ENCODE measurements at places on chromosomes 7 and 10.
A peak's percentile ranks its signal among the peaks of the same experiment; 100 is the strongest.

DNA sequence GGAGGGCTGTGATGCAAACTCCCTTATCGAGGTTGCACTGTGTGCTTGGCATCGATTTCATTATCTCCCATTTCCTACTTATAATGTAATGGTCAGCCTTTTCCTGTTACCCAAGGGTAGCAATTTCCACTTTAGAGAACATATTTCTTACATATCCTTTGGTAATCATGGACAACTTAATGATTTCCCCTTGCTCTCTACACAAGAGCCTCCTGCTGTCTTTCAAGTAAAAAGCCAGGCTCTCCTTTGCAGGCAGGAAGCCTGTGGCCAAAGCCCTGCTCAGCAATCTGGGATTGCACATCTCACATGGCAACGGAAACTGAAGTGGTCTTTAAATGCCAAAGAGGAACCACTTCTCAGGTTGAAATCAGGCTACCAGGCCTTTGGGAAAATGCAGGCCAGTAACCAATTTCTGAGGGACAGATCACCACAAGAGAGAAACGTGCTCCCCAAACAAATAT, 86.7 kb upstream of the IKZF1 start:
- DNase-seq: no peak

DNA sequence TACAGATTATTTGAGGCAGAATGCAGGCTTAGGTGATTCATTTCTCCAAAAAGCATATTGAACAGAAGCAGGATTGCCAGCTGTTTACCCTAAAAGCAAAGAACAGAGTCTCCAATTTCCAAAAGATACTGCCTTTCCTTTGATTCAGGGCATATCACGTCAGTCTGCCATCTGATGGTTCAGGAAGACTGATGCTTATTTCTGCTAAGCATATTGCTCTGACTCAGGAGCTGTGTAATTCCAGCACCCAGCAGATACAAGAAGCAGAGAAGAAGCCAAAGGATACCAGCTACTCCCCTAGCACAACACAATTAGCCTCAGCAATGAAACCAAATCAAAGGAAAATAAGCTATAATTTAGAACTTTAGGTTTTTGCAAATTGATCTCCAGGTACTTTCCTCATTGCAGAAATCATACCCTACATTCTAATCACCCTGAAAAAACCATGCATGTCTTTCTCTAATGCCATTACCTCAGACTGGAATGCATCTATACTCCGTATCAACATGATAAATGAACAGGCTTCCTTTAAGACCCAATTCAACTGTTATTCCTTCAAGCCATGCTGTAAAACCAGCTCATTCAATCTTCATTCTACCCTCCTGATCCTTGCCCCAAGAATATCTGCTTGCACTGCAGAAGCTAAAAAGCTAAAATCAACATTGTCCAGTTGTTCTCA, 55.1 kb downstream of the ABI1 start:
- peak; percentile 22 for DNase-seq

DNA sequence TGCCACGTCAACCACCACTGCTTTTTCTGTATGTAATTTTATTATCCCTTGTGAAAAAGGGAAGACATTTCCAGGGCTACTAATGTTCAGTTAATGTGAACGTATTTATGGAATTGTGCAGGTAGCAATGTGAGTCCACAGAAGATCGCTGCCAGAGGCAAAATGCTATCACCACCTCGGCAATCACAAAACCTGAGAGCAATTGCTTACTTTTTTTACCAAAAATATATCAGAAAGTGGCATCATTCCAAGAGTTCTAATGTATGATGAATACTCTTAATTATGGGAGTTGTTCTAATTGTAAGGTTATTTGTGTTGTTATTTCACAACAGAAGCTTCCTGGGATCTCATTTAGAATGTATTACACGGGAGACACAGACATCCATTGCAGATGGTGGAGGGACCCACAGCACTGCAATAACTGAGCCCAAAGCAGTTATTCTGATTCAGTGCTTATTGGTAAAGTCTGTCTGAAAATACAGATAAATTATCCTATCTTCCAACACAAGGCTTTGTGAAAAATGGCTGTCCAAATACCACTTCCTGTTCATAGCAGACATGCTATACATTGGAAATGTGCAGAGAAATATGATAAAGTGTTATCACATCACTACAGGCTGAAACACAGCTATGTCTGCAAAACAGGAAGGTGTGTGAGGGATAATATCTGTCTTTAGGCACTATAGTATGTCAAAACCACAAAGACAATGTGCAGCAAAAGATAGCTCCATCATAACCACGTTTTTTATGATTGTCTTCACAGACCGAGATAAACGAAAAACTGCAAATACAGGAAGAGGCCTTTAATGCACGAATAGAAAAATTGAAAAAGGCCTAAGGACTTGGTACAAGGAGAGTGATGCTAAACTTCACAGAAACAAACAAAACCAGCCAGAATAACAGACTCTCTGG, 102.7 kb downstream of the CABCOCO1 start:
- no peak for DNase-seq

DNA sequence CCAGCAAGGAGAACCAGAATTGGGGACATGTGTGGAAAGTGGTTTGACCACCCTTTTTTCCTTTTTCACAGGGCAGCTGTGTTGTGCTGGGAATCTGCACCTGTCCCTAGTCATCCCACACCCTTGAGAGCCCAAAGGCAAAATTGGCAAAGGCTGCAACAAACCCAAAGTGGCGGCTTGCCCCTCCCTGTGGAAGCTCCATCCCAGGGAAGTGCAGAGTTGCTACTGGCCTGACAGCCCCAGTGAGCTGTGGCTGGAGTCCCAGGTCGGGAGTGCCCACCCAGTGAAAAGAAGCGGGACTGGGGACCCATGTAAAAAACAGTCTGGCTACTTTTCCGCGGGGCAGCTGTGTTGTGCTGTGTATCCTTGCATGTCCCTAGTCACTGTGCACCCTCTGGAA, 109.1 kb upstream of the GRM3 start:
- no peak for DNase-seq

- DNase-seq: no peak
Observed at GRCh38 chr10:55822096-55822495, 539.0 kb downstream of the ZWINT start.

- DNase-seq: peak; percentile 24
Observed at GRCh38 chr7:139691253-139691781, 86.5 kb downstream of the HIPK2 start.

GRCh38 chr7:132723506-132724081, 147.3 kb upstream of the PLXNA4 start:
- no peak for DNase-seq

GRCh38 chr7:112989531-112989930, 97.1 kb downstream of the GPR85 start:
- no peak for DNase-seq

GRCh38 chr7:5001911-5002310, 42.9 kb upstream of the MMD2 start:
- no peak for DNase-seq

GRCh38 chr10:44920252-44920651, 9.1 kb downstream of the TMEM72 start:
- no peak for DNase-seq

DNA sequence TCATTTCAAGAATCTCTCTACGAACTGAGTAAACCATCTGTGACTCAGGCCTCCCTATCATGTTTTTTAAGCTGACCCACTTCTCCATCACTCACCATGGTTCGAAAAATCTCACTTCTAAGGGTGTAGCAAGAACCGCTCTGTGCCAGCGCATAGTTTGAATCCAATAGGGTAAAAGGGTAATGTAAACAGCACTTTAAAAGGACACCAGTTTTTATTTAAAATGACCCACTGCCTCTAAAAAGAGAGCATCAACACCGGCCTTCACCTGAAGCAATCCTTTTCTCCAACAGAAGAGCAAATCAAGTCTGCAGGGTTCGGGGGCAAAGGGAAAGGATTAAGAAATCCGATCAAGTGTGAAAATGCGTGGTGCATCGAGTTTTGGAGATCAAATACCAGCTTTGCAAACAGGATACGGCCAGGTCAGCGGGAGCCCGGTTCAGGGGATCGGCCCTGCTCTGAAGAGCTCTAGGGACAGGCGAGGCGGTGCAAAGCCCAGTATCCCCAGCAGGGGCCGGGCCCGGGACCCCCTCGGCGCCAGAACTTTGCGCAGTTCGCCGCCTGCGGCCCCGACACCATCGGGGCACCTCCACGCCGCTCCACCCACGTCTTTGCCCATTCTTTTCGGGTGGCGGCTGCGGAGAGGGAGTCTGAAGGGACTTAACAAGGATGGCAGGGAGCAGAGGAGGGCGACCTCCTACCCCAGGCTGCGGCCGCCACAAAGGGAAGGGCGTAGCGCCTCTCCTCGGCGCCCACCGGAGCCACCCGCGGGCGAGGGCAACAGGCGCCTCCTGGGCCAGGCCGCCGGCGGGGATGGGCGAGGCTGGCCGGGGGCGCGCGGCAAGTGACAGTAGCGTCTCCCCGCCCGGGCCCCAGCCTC, 842 bp downstream of the NMT2 start:
- peak; percentile 81 for DNase-seq

GRCh38 chr10:11170993-11171851, 153.6 kb downstream of the CELF2 start:
- no peak for DNase-seq

DNA sequence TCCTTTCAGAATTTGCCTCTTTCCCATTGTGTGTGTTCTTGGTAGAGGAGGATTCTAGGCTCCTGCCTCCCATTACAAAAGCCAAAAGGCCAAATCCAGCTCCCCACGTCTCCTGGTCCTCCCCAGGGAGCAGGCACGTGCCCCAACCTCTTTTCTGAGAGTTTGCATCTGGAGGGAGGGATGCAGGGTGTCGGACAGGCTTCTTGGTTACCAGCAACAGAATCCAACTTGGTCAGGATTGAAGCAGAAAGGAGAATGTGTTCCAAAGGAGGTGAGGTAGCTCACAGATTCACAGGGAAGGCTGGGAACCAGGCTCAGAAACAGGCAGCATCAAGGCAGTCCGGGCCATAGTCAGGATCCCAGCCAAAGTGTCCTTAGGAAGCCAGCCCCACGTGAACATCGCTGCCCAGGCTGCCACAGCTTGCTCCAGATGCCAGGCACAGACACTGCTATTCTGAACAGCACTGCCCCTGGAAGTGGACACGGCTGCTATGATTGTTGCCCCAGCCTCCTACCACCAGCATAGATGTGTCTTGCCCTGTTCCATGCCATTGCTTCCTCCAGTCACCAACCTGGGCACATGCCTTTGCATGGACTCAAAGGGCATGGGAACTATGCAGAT, 264.2 kb upstream of the ZMIZ1 start:
- DNase-seq: peak; percentile 5

- DNase-seq: no peak
Observed at GRCh38 chr10:132263866-132264265, 43.9 kb downstream of the STK32C start.

DNA sequence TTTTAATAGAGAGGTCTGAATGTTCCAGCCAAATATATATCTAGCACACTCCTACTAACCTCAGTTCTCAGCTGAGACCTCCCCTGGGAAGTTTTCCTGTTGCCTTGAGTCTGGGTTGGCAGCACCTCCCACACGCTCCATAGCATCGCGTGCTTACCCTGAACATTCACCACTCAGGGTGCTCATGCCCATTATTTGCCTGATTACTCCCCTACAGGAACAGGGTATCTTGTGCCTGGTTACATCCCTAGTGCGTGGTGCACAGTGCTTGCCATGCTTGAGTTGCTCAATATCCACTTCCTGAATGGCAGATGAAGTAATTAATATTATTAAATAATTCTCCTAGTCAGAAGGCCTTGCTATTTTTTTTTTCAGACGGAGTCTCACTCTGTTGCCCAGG, 269.9 kb upstream of the IMMP2L start:
- DNase-seq: no peak

DNA sequence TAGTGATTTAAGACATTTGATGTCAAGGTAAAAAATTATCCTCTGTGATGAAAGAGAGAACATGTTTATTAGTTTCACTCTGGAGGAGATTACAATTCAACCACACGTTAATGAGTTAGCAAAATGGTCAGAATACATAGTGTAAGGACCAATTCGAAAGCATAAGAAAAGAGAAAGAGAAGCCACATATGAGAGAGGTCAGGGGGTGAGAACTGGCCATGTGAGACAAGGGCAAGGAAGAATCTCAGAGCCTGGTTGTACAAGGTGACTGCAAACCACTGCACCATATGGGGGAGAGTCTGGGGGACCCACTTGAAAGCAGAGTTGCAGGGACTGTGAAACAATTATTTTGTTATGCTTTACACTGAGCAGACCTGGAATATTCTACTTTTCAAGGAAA, 27.7 kb upstream of the BET1 start:
- no peak for DNase-seq

All from astrocyte of the hippocampus (primary cell).